Activated CD4-positive, alpha-beta memory T cell treated with anti-CD3 and anti-CD28 coated beads, Interleukin-2, amount 10 ng/mL, durations not matched to agents 7 days and 5 days (primary cell): ENCODE measurements at places on chromosomes 7 and 10. TPM values are rescaled to one million over a fixed set of nuclear protein-coding genes. Genes with fewer than 3 reads are reported as not detected.

OR13A1 gene
- not detected for total RNA-seq

DNA sequence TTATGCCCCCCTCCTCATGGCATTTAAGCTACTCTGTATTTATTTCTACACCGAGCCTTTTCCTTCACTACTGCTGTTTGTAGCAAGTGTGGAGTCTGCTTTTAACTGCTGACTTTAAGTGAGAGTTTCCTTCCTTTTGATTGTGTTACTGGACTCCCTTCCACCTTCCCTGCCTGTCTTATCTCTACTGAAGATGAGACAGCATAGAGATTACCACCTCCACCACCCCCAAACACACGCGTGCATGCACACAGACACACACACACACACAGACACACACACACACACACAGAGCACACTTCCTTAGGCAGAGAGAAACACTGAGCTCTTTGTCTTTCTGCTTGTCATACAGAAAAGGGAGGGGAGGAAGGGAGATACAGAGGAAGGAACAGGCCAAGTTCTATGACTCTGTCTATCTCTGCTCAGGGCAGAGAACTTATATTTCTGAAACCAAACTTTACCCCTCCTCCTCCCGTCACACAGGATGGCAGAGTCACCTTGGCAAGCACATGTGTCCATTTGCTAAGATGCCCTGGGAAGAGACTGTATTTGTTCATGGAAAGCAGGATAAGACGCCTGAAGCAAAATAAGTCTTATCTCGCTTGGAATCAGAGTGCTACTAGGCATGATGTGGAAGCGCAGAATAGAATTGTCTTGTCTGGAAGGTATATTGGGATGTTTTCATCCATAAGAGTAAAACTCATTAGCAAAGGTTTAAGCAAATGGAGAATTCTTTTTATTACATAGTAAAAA lies 81.8 kb upstream of the CAV2 start:
- no peak for DNase-seq

- no peak for DNase-seq
Measured at GRCh38 chr10:61558188-61558587, 104.5 kb upstream of the CABCOCO1 start.

DNA sequence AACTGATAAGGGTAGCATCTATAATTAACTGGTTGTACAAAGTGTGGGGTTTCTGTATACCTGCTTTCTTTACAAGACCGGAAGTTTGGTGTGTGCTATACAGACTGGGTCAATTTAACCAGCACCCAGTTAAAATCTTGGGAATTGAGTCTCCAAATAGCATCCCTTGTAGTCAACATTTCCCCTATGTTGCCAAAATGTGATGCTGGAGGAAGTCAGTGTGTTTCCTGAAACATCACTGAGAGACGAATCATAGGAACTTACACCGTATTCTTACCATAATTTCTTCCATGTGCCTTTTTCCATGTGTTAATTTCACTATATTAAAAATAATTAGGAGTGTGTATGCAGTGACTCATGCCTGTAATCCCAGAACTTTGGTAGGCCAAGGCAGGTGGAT lies 1.7 kb downstream of the AKR1C4 start:
- DNase-seq, result no peak

CTAGE15 gene
- total RNA-seq, result not detected

DNA sequence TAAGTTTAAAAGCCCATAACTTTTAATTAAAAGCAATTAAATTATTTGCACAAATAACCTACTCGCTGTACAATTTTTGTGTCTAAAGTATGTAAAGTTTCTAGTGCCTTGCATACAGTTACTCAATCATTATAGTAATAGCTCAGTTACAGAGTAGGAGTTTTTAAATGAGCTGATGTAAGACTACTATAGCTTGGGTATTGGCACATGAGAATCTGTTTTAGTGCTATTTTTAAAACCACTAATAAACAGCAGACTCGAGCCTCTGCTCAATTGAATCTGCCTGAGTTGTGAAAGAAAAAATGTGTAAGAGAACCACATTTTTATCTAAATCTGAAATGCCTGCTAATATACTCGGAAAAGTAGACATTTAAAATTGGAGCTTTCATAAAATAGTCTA lies 31.1 kb downstream of the CTNNA3 start:
- DNase-seq, result no peak

DNA sequence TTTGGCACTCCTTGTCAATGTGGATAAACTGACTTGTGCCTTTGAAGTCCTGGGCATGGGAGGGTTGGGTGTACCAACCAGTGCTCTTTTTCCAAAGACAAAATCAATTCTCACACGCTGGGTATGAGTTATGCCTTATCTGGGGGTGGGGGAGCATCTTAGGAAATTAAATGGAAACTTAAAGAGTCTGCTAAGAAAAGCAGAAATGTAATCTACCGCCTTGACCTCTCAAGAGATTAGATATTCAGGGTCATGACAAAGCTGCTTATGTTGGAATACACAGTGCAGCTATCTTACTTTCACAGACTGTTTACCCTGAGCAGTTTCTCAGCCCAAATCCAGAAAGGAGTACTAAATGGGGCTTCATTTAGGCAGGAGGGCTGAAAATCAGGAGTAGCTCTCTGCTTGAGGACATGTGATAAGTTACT lies 2.6 kb downstream of the MEST start:
- DNase-seq, result no peak

NPFFR1 gene
- not detected for total RNA-seq

DNA sequence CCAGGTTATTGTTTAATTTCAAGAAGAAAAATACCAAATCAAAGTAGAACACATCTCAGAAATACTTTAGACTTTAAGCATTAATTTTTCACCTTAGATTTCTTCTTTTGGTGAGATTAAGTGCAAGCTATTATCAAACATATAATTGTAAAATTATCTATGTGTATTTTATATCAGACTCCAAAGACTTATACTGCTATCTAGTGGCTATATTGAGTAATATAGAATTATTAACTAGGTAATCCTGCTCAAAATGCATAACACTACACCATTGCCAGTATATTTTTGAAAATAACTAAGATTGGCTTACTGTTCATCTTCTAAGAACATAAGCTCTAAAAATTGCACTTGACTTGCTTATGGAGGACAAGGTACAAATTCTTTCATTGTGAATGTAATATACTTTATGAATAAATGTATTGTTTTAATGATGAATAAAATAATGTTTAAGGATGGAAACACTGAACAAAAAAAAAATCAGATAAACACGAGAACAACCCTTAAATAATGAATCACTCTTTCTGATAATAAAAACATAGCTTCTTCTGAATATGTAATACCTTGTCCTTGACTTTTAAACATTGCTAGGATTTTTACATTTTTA lies 86.7 kb upstream of the GNAI1 start:
- DNase-seq, result no peak

DNA sequence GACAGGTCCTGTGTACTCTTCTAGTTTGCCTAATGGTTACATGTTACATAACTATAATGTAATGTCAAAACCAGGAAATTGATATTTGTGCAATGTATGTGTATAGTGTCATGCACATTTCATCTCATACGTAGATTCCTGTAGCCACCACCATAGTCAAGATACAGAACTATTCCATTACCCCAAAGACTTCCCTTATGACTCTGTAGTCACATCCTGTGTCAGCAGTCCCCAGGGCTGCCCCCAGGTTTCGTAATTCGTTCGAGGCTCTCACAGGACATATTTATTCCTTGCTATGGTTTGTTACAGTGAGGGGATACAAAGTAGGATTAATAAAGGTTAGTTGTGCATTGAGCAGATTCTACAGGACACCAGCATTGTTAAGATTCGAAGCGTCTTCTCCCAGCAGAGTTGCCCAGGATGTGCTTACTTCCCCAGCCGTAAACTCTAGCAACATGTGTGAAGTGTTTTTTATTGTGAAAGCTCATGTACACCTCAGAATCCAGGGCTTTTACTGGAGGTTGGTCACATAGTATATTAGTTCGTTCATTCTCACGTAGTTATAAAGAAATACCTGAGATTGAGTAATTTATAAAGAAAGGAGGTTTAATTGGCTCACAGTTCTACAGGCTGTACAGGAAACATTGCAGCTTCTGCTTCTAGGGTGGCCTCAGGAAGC lies 18.6 kb downstream of the RABGEF1 start:
- peak; percentile 29 for DNase-seq

GRCh38 chr7:149261316-149261828 lies 624 bp upstream of the ZNF783 start:
- DNase-seq, result no peak

- DNase-seq, result no peak
Measured at GRCh38 chr7:121876656-121877500, 3.9 kb downstream of the PTPRZ1 start.

GRCh38 chr10:78448470-78448869 lies 414.8 kb downstream of the RPS24 start:
- DNase-seq, result no peak
